NCI-H774 (cell line): ENCODE measurements at places on chromosomes 7 and 10.
A peak's percentile ranks its signal among the peaks of the same experiment; 100 is the strongest.

DNA sequence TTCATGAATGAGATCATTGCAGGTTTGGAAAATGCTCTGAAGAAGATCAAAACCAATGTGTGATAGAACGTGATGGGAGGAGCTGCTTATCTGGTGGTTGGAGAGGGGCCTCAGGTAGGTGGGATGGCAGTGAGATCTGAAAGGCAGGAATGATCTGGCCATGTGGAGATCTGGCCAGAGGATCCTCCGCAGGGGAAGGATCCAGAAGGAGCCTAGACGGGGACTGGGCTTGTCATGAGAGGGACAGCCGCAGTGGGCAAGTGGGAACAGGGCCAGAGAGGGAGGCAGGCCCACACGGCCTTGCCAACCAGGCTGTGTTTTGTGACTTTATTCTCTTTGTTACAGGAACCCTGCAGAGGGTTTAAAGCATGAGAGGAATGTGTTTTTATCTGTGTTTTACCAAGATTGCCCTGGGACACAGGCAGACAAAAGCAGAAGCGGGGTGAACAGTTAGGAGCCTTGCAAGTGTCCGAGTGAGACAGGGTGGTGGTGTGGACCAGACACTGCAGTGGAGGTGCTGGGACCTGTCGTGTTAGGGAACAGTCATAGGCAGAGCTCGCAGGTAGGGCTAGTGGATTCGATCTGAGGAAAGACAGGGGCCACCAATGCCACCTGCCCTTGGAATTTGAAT, 66.6 kb downstream of the TLL2 start:
- no peak for DNase-seq

DNA sequence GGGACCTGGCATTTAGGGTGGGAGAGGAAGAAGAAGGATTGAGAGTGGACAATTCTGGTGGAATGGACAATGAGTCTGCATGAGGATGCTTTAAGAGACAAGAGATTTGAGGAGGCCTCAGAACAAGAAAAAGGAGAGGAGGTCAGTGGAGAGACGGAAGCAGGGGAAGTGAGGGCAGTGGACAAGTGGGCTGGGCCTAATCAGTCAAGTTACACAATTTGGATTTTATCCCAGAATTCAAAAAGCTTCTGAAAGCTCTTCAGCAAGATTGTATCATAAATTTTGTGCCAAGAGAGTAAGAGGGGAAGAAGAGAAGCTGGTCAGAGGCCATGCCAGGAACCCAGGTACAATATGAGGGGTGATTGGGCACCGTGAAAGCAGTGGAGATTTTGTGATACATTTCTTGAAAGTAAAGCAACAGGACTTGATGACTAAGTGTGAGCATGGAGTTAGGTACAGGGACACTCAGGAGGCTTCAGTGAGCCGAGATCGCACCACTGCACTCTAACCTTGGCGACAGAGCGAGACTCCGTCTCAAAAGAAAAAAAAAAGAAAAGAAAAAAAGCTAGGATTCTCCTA, 19.3 kb upstream of the TSPAN13 start:
- no peak for DNase-seq

GRCh38 chr7:106848851-106849442, 16.1 kb upstream of the PIK3CG start:
- no peak for DNase-seq

- no peak for DNase-seq
These were observed 9.4 kb downstream of the SH3PXD2A start for GRCh38 chr10:103845972-103846371.

- DNase-seq = no peak
These were observed 160.1 kb downstream of the GALNT11 start for GRCh38 chr7:152185558-152185957.

DNA sequence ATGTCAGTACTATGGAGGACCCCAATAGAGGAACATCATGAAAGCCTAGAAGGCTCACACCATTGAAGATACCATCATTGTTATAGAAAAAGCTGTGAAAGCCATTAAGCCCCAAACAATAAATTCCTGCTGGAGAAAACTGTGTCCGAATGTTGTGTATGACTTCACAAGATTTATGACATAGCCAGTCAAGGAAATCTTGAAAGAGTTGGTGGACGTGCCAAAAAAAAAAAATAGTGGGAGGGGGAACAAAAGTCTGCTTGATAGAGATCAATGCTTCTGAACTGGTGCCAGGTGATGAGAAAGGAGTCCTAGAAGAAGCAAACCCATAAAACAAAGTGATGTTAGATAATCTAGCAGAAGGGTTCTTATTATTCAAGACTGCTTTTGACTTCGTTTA, 41.2 kb downstream of the RALA start:
- no peak for DNase-seq

GRCh38 chr10:84047258-84048010, 91.9 kb upstream of the GHITM start:
- DNase-seq = no peak

- no peak for DNase-seq
These were observed 79.7 kb upstream of the LYZL2 start for GRCh38 chr10:30709229-30709628.

- DNase-seq = no peak
These were observed 4.0 kb downstream of the CRYGN start for GRCh38 chr7:151435971-151436370.

- DNase-seq = no peak
These were observed 47.7 kb upstream of the LYZL1 start for GRCh38 chr10:29240986-29241660.

GRCh38 chr10:13483073-13483472, 45.7 kb downstream of the BEND7 start:
- DNase-seq = no peak

GRCh38 chr10:93718937-93719725, 16.7 kb upstream of the FRA10AC1 start:
- DNase-seq = no peak

GRCh38 chr7:155203882-155204691, 93.6 kb upstream of the INSIG1 start:
- DNase-seq = no peak

- DNase-seq = no peak
These were observed 50.2 kb downstream of the TFAM start for GRCh38 chr10:58435297-58435985.

DNA sequence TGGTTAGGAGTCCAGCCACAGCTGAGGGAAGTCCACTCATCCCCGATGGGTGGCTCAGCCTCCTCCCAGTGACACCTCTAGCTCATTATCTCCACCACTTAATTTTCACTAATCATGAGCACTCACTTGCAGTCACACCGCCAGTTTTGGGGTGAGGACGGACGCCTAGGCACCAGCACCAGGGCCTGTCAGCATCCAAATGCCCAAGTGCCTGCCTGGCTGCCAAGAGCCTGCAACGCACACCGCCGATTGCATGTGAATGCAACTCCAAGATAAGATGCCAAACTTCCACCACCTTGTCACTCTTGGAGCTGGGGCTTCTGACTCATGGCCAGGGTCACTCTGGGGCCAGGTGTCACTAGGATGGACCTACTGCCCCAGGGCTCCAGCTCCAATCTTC, 24.4 kb upstream of the SMARCD3 start:
- no peak for DNase-seq

DNA sequence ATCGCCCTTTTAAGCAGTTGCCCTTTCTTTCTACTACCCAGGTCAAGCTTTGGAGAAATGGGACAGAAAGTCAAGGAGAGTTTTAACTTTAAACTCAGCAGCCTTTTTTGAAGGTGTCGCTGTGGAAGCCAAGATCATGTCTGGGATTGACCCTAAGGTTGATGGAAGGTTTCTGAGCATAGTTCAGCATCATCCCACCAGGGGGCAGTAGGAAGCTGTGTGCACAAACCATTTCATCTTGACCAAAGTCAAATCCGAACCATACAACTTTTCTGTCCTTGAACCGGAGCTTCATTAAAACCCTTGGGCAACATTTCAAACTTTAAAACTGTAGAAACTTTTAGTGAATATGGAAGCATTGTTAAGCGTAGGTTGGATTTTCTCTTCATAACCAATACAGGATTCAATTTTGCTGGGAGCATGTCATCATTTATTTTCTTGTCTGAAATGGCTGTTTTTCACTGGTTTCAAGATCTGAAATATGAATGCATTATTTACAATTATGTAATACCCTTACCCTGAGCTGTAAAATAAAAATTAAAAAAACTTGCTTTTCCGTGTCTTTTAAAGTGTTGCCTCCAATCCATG, 214.4 kb upstream of the KIAA1217 start:
- DNase-seq = peak; percentile 6

DNA sequence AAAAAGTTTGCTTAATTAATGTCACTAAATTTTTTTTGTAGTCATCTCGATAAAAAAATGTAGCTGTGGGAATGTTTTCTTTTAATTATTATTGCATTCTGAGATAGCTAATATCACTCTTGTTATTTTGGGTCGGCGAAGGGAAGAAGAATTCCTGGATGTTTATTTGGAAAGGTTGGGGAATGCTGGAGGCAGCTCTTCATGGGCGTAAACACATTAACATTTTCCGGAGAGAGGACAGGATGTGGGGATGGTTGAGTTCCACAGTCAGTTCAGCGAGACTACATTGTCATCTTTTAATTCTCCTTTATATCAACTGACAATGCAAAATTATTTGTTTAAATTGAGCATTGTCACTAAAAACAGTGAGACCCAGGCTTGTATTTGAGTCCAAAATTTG, 72.5 kb downstream of the RAMP3 start:
- DNase-seq = no peak

DNA sequence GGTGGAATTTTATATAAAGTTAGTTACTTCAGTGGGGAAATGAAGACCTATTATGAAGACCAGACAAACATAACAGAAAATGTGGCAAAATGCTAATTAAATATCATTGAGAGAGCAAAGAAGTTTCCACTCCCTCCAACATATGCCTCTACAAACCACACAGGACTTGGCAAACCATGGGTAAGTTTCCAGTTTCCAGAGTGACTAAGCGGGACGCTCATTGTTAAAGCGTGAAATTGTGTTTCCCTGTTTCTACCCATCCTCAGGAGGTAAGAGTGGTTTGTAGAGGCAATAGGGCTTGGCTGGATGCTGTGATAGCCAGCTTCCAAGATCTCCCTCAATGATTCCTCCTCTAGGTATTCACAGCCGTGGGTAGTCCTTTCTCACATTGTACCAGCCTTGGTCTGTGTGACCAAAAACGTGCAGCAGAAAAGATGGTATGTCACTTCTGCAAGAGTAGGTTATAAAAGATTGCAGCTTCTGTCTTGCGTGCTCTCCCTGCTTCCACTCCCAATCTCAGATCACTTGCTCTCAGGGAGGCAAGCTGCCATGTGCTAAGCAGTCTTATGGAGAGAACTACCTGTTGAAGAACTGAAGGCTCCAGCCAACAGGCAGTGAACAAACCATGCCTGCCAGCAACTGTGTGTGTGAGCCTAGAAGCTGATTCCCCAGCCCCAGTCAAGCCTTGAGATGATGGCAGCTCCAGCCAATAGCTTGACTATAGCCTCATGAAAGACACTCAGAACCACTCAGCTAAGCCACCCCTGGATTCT, 35.7 kb downstream of the CBX3 start:
- DNase-seq = no peak

DNA sequence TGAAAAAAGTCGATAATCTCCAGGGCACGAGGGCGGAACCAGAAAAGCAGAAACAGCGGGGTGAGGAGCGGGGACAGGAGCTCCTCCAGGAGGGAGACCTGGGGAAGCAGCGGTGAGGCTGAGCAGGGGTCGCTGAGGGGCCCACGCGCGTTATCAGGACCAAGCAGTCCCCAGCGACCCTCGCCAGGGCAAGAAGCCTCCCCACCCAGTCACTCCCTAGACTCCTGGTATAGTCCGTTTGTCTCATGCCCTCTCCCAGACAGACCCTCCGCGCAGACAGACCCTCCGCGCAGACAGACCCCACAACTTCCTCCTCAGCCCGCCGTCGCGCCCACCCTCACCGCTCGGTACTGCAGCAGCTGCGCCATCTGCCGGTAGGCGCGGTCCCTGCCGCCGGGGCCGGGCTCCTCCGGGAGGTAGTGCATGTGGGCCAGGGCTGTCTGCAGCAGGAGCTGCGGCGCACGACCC, 6.3 kb downstream of the ATG9B start:
- peak; percentile 29 for DNase-seq

DNA sequence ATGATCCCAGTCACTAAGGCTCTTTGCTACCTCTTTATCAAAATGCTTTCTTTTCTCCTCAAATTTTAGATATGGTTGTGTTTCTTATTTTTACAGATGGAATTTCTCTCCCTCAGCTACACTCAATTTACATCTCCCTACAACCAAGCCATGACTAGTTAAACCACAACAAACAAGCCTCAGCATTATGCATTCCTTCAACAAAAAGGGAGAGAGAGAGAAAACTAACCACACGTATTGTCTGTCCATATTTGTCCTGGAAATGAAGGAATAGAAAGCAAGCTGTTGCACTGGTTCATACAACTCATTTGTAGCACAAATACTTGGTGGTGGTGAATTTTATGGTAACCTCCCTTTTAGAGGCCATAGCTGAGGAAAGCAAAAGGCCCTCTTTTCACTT, 286.4 kb downstream of the AHR start:
- no peak for DNase-seq

DNA sequence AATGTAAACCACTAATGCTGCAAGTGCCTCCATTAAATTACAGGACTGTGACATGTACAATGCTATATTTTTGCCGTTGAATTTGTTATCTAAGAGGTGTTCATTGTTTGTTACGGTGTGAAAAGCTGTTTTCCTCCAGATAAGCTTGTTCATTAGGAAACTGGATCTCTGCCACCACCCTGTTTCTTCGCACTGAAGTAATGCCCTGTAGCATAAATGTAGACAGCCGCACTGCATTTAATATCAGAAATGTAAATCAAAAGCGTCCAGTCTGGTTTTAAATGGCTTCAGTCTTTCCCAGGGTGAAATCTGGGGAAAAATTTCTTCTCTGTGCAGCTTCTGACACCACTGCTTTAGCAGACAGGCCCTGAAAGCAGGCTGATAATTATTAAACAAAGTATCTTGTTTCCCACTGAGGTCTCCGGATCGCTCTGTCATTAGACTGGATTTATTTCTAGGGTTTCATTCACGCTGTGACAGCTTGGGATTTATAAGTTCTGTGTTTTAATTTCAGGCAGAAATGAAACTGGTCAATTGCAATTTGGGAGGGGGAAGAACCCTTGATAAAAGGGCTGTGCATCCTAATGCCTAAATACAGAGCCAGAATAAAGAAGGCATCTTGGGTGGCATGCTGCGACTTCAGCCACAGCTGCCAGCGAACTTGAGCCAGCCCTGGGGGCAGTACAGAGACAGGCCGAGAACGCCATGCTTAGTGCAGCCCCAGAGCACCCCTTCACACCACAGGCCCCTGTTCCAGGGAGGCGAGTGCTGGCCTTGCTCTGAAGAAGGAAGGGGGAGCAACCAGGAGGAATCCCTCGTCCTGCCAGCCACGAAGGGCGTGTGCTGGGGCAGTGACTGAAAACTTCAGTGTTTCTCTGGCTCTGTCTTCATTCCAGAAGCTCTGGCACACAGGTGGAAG, 547.7 kb upstream of the GALNT17 start:
- DNase-seq = no peak

- no peak for DNase-seq
These were observed 78.5 kb downstream of the HGF start for GRCh38 chr7:81691199-81691821.

- no peak for DNase-seq
These were observed 76.3 kb downstream of the GLCCI1 start for GRCh38 chr7:8044761-8045430.
